ENCODE measurements at places on chromosomes 1 and 21.

GRCh38 chr21:33864150-33864549, 51.5 kb downstream of the ATP5PO start:
- no peak for DNase-seq

GRCh38 chr1:160251687-160252526, 10.4 kb downstream of the DCAF8 start:
- DNase-seq, result peak; percentile 12

- no peak for DNase-seq
Observed at GRCh38 chr1:165699577-165699976, 1.2 kb upstream of the ALDH9A1 start.

GRCh38 chr1:36965275-36966159, 68.8 kb downstream of the GRIK3 start:
- no peak for DNase-seq

GRCh38 chr1:154456631-154457030, 45.4 kb upstream of the TDRD10 start:
- DNase-seq, result no peak

DNA sequence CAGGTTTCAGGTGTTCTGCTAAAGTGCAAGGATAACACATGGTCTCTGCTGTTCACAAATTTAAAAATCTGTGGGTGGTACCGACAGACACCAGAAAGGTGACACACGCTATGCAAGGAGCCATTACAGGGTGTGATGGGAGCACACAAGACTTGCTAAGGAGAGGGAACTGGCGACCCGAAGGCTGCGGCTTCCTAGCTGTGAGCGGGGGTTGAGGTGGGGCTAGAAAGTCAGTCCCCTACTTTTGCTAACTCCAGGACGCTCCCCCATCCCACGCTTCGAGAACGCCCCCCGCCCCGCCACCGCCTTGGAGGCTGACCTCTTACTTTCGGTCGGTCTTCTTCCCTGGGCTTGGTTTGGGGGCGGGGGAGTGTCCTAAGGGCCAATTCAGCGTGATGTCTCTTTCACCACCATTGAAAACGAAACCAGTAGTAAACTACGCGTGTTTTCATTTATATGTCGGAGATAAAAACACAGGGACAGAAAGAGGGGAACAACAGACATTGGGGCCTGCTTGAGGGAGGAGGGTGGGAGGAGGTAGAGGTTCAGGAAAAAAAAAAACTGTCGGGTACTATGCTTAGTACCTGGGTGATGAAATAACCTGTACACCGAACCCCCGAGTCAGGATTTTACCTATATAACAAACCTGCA, 1.1 kb downstream of the CKS1B start:
- DNase-seq, result peak; percentile 27

GRCh38 chr1:161691846-161692245, 15.2 kb upstream of the FCRLA start:
- no peak for DNase-seq

- no peak for DNase-seq
Observed at GRCh38 chr1:210817385-210818275, 316.3 kb downstream of the KCNH1 start.

DNA sequence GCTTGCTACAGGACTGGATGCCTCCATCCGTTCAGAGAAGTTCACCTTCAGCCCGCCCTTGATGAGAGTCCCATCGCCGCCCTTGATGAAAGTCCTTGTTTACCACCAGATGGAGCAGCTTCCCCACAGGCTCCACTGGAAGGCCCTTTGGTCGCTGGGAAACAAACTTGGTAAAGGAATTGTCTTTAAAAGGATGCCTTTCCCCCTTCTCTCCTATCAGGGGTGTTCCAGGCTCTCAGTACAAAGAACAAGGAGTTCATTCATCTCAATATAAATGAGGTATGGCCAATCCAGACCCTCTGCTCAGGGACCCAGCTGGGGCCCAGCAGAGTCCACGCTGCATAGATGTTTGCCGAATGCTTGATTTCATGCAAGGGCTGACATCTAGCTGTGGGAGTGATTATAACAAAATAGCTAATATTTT, 50.8 kb downstream of the CAPN9 start:
- no peak for DNase-seq

DNA sequence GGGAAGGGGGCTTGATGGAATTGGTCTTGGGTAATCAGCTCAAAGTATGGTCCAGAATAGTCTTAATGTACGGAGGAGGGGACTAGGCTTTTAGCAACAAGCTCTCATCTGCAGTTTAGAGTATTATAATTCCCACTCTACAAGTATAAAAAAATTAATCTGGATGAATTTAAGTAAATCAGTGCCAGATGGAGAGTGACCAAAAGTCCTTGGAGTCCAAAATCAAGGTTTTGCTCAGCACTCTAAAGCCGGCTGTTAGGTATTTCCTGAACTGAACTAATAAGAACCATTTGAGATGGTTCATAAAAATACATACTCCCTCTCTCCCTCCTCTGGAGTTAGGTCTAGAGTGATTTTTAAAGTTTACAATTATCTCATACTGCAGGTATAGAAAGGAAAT, 23.7 kb downstream of the GLUL start:
- DNase-seq, result no peak

- no peak for DNase-seq
Observed at GRCh38 chr1:168320149-168320548, 39.5 kb downstream of the TBX19 start.

DNA sequence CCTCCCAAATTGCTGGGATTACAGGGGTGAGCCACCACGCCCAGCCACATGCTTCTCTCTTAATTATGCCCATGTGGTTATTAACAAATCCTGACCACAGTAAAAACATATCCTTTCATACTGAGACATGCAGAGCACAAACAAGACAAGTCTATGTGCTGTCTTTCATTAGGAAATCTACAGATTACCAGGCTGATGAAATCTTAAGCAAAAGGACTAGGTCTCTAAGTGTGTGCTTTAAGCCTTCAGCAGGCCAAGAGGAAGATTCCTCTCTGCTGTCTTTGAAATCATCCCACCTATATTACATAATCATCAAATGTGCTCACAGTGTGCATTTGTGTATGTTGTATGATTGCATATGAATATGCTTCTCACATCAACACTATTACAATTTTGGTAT, 419.3 kb downstream of the KCTD3 start:
- DNase-seq, result no peak

DNA sequence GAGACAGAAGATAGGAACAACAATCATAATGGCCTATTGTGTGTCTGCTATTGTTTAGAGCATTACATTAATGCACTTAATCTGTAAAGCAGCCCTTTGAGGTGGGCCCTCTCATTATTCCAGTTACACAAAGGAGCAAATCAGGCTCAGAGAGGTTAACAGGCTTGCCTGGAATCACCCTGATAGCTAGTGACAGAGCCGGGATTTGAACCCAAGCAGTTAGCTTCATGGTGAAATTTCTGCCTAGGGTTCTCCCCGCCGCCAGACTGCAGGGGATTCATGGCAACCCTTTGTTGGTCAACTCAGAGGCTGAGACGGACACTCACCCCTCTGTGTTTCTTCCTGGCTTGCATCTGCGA, 7.1 kb downstream of the HEYL start:
- no peak for DNase-seq

DNA sequence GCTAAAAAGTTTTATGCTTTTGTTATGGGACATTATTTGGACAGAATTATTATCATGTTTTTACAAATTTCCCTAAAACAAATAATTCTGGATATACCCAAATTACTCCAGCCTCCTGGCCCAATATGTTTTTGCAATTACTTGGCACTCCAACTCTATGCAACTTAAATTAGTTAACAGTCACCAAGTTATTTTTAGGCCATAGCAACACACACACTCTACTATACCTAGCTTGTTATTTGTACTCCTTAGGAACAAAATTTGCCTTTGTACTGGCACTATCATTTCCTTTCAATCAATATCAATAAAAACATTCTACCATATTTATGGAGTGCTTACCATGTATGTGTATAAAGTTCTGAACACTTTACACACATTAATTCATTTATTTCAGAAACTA, 7.7 kb downstream of the DUSP10 start:
- no peak for DNase-seq

GRCh38 chr1:219518168-219518906, 94.6 kb downstream of the ZC3H11B start:
- peak; percentile 3 for DNase-seq

DNA sequence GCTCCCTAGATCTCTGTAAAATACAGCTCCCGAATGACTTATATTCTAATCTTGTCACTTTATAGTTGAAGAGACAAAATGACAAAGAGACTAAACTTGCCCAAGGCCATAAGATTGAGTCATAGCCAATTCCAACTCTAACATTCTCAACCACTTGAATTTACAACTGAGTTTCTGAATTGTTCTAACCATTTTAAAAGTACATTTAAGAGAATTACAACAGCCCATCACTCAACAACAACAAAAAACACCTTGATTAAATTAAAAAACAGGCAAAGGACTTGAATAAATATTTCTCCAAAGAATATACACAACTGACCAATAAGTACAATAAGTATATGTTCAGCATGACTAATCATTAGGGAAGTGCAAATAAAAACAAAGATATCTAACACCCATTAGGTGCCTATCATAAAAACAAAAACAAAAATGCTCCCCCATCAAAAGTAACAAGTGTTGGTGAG, 8.7 kb upstream of the ADCY10 start:
- no peak for DNase-seq

DNA sequence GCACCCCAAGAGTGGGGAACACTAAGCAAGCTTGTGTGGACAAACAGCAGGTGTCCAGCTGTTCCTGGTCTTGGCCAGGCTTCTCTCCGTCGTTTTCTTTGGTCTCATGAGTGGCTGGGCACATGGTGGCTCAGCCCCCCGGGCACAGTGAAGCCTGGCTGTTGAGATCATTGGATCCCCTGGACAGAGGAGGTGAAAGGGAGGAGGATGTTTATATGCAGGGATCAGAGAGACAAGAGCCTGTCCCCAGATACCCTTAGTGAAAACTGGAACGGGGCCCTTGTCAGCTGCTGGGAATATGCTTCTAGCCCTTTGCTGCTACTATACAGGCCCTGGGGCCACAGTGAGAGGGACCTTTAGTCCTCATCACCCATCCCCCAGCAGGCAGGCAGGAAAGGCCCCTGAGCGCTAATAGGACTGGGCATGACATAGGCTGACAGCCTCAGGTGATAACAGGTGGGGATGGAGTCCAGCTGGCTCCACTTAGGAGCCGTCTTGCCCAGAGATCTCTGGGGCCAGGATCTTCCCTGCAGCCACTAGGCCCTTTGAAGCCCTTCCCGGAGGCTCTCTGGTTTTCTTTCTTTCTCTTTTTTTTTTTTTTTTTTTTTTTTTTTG, 16.4 kb downstream of the EPHA8 start:
- DNase-seq, result no peak

DNA sequence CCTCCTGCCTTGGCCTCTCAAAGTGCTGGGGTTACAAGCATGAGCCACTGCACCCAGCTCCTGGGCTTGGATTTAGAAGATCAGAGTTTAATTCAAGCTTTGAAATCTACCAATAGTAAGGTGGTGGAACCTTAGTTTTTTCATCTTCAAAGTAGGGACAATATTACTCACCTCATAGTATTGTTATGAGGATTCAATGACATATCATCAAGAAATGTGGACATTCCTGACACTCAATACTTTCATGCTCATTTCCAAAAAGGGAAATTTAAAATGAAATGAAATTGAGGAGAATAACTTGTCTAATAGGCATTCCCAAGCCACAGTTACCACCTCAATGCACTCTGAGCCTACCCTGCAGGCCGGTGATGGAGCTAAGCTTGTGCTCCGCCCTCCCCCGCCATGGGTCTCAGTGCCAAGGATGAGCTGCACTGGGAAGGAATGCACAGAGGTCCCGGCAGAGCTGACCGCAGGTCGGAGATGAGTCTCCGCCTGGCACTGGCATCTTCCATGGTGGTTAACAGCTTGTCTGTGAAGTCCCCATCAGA, 56.5 kb upstream of the BCAR3 start:
- DNase-seq, result no peak

- no peak for DNase-seq
Observed at GRCh38 chr1:100482167-100482566, 55.8 kb upstream of the GPR88 start.

DNA sequence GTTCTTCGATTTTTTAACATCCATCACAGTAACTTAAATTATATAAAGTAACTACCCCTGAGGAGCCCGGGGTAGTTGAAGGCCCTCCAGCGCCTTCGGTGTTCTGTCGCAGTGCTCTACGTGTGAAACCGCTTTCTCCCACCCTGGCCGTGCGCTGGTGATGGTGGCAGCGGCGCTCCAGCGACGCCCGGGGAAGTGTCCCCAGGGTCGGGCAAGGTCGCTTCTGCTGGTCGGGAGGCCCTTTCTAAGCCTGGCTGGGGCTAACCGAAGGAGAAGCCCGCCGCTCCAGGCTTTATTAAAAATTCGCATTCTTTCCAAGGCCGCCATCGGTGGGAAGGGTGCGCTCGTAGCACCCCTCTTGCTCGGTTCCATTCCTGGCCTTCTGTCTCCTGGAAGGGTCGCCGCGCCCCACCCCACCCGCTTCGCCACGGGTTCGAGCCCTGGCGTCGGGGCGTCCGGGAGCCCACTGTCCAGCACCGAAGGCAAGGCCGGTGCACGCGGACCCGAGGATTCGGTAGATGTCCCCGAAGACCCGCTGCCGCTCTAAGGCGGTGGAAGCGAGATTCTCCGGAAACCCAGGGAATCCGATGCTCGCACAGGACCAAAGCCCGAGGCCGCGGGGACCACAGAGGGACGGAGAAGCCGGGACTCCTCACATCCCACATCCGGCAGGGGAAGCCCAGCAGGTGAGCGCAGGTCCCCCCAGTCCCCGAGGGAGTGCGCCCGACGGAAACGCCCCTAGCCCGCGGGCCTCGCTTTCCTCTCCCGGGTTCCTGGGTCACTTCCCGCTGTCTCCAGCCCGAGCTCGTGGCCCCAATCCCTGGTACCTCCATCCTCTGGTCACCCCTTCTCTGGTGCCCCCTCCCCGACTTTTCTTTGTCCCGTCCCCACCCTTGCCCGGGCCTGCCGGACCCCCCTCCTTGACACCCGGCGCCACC, 685 bp upstream of the RIPPLY3 start:
- no peak for DNase-seq

DNA sequence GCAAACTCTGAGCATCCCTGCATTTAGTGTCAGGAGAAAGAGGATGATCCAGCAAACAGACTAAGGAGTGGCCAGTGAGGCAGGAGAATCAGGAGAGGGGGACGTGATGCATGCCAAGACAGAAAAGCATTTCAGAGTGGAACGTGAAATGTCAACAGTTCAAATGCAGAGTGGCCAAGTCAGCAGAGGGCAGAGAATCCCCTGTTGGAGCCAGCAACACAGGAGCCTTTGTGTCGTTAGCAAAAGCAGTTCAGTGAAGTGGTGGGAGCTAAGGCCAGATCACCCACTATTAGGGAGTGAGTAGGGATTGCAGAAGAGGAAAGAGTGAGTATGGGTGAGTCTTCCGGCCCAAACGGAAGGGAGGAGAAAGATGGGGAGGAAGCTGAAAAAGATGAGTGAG, 6.6 kb upstream of the FCRL6 start:
- DNase-seq, result no peak

DNA sequence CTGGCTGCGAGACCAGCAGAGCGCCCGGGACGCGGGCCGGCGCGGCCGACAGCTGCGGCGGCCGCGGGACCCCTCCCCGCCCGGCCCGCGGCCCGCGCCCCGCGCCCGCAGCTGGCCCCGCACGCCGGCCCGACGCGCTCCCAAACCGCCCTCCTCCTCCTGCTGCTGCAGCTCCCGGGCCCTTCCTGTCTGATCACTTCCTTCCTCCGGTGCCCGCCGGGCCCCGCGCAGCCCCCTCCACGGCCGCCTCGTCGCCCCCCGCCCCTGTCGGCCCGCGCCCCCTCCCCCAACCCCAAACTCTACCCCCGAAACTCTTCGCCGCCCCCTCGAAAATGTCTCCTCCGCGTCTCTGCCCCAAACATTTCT, 594 bp downstream of the LUZP1 start:
- DNase-seq, result no peak

- no peak for DNase-seq
Observed at GRCh38 chr1:205693421-205693991, 13.2 kb upstream of the SLC45A3 start.

- DNase-seq, result no peak
Observed at GRCh38 chr1:184287001-184287400, 99.8 kb upstream of the C1orf21 start.
